Dermis microvascular lymphatic vessel endothelial cell (primary cell): ENCODE measurements at places on chromosomes 5 and 9.

GRCh38 chr9:113520109-113520642 lies 56.6 kb downstream of the RGS3 start:
- DNase-seq, result peak; percentile 58

DNA sequence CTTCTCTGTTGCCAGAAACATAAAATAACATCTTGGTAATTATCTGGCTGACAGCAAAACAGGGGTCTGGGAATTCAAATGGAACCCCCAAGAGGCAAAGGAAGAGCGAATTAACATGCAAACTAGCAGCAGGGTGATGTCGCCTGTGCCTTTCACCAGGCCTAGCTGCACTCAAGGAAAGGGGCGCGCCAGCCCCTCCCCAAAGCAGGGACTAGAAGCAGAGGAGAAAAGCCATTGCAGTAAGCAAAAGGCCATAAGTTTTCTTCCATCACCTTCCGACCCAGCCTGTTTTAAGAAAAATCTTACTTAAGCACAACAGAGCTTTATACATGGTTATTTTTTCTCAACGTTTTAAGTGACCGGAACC lies 539 bp downstream of the POC5 start:
- DNase-seq, result no peak

DNA sequence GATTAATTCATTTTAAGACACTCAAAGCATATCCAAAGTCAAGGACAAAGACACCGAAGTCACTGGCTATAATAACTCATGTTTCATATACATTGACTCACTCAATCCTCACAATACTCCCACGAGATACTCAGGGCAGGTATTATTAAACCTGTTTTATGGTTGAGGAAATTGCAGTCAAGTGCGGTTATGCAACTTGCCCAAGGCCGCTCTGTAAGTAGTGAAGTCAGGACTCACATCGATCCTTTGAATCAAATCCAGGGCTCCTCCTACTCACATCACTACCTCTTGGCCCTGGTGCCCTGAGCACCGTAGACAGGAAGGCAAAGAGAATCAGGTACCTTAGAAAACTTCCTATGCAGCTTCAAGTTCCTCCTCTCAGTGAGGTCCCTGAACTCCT lies 87.8 kb upstream of the APC start:
- no peak for DNase-seq

DNA sequence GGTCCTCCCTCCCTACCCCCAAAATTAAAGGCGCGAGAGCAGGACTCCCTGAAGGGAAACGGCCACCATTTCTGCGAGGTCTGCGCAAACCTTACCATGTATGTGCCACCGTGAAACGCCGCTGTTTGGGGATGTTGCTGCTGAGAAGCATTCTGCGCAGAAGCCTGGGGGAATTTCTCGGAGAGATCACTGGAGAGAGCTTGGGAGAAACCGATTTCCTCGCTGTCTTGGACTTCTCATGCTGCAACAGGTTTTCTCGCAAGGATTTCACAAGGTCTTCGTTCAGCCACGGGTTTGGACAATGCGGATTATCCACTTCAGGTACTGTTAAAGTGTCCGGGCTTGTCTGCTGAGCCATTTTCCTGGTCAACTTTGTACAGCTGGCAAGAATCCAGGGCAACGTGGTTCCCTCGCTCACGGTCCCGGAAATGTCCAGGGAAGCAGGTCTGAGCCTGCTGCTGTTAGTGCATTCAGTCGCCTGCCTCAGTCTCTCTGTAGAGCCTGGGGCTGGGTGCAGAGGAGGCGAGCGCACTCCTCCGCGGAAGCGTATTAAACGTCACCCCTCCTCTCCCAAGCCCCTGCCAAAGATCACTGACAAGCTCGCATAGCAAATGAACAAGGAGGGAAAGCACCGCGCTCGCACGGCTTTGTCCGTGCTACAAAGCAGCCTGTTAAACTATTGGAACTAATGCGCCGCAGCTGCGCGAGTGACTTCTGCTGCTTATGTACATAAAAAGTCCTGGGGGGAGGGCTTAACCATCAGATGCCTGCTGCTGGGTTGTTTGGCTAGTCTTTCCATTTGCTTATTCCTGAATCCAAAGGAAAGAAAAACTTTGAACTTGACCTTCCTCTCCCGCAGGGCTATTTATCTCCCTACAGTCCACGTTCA lies 125.1 kb downstream of the PDE4D start:
- DNase-seq, result peak; percentile 92

DNA sequence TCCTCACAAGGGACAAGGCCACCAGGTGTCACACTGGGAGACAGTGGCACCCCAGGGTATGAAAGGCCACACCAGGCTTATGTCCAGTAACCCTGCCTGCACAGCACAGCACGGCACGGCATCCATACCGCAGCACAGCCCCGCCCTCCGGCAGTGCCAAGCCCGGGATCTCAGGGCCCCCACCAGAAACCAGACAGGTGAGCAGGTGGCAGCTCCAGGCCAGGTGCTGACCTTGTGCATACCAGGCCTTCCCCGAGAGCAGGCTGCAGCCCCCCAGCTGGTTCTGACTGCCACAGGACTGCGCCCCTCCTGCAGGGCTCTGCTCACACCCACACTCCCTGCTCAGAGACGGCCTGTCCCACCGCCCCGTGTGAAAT lies 56.5 kb downstream of the ADAMTS2 start:
- no peak for DNase-seq

GRCh38 chr5:145931718-145932117 lies 4.7 kb upstream of the SH3RF2 start:
- no peak for DNase-seq

DNA sequence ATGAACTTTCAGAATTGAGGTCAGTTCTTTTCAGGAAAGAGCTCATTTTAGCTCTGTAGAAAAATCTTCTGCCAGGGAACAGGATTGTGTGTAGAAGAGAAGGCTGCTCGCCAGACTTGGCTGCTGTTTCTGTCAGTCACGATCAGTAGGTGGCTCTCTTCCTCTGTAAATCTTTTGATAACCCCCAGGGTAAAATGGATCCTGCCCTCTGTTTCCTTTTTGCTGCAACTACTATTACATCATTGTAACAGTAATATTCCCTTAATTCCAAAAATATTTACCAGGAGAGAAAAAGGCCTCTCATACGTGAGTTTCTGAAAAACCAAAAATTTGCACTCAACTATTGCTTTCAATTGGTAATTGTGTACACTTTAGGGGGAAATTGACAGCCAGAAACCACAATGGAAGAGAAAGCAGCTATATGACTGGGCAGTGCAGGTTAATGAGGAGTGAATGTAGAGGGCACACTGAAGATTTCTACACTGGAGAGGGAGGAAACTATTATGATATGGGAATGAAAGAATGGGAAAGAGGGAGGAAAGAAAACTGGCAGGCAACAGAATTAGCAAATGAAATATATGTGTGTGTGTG lies 12.3 kb downstream of the IFNA21 start:
- DNase-seq, result peak; percentile 47

DNA sequence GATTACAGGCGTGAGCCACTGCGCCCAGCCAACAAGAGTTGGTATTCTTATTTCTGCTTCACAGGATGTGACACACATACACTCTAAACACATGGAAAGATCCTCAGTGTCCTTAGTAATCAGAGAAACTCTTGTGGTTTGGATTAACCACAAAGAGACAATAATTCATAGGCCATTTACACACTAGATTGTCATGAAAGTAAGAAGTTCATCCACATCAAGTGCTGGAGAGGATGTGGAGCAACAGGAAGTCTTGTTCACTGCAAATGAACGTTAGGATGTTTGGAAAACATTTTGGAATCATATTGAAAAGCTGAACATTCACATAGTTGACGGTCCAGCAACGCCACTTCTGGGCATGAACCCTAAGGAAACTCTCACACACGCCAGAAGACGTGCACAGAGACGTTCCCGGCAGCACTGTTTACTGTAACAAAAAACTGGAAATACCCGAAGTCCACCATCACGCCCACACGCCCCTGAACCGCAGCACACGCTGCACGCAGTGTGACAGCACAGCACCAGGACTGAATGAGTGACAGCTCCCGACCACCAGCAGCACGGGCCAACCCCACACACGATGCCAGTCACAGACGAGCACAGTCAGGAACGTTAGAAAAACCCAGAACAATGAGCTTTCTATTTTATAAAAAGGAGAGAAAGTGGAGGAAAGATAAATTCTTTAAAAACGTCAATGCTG lies 87.6 kb downstream of the COL23A1 start:
- no peak for DNase-seq

DNA sequence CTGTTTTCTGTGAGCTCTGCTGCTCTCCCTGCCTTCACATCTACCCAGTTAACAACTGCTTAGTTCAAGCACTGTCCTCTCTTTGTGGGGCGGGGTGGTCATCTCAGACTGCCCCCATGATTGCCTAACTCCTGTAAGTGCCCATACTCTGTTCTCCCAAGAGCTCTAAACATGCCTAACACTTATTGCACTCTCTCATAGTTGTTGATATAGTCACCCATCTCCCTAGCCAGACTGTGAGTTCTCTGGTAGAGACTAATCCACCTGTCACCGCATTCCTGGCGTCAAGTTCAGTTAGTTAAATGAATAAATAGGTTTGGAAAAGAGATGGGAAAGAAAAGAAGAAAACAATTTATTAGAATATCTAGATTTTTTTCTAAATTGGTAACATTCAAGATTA lies 18.3 kb upstream of the MUSK start:
- no peak for DNase-seq

DNA sequence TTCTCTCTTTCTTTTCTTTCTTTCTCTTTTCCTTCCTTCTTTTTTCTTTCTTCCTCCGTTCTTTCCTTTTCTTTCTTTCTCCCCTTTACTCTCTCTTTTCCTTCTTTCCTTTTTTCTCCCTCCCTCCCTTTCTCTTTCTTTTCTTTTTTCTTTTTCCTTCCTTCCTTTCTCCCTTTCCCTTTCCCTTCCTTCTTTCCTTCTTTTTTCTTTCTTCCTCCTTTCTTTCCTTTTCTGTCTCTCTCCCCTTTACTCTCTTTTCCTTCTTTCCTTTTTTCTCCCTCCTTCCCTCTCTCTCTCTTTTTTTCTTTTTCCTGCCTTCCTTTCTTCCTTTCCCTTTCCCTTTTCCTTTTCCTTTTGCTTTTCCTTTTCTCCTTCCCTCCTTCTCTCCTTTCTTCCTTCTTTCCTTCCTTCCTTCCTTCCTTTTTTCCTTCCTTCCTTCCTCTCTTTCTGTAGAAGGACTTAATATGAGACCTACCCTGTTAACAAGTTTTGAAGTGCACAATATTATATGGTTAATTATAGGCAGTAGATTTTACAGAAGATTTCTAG lies 142.7 kb upstream of the CD180 start:
- no peak for DNase-seq

DNA sequence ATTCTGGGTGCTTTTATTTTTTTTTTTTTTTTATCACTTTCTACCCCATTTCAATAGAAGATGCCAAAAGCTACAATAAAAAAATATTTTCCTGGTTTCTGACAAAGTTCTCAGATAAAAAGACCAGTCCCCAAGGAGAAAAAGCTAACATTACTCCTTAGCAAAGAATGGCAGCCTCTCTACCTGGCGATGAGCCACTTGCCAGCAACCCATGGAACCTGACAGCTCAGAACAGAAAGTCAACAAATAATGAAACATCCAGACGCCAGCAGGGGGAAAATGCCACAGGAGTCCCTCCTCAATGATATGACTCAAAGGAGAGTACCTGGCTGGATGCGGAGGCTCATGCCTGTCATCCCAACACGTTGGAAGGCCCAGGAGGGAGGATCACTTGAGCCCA lies 123.2 kb downstream of the MYO10 start:
- no peak for DNase-seq

- DNase-seq, result peak; percentile 95
Observed at GRCh38 chr5:61313960-61314681, 17.9 kb upstream of the ZSWIM6 start.

DNA sequence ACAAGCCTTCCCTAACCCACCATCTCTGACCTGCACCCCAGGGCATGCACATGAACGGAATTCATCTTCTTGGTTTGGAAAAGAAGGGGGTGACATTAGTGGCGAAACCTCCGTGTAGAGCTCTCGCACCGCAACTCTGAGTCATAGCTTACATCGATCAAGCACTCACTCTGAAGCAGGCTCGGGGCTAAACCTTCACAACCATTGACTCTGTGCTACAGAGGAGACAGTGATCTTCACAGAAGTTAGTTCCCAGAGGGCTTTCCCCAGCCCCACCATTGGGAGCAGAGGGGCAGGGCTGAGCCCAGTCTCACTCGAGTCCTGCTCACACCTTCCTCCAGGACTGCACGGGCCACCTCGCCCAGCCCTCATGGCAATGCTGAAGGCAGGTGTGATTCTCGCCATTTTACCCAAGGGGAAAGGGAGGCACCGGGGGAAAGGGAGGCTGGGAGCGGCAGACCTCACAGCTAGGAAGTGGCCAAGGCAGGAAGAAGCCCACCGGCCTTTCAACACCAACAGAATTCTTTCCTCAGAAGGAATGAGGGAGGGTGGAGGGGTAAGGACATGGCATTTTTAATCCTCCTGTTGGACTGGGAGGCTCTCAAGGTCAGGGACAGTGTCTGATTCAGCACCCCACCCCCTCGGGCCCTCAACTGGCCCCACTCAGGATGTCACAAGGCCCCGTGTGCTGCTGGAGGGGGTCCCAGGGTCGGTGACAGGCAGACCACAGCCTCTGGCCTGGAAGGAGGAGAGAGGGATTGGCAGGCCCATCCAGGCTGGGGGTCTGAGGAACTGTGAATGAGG lies 25.9 kb upstream of the IL17B start:
- DNase-seq, result no peak

DNA sequence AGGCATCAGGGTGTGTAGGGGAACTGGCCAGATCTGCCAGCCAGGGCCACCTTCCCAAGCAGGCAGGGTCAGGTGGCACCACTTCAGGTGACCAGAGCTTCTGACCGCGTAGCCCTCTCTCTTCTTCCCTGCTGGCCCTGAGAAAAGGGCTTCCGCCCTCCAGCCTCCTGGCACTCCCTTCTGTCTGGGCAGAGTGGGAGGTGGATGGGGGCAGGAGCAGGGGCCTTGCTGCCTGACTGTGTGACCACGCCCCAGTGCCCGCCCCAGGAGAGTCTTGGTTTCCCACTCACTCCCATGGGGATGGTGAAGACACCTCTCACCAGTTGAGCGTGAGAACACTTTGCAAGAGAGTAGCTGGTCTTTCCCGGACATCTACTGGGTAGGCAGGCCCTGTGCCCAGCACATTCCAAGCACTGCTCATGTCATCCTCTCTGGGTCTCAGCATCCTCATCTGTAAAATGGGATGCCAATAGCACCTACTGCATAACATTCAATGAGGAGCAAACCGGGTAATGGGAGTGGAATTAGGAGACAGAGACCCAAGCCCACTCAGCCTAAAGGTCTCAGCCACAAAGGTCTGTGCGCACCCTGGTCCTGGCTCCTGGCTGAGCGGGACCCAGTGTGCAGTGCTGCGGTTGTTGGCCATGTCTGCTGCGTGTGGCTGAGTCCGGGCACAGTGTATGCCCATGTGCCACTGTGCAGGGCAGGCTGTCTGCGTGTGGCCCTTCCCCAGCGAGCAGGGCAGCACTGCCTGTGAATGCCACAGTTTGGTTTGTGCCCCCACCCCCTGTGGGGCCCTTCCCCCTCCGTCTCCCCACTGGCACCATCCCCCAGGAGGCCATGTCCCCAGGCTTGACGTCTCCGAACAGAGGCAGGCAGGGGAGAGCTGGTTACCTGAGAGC lies 179.1 kb upstream of the IER5L start:
- no peak for DNase-seq

- DNase-seq, result no peak
Observed at GRCh38 chr9:93675336-93676150, 99.2 kb downstream of the PHF2 start.

- no peak for DNase-seq
Observed at GRCh38 chr9:129809346-129809745, 6.4 kb downstream of the TOR1B start.

GRCh38 chr9:135198144-135198543 lies 110.7 kb downstream of the OLFM1 start:
- DNase-seq, result no peak
